Left lobe of liver (tissue), 2 donors: ENCODE measurements at places on chromosomes 12 and 14.

DNA sequence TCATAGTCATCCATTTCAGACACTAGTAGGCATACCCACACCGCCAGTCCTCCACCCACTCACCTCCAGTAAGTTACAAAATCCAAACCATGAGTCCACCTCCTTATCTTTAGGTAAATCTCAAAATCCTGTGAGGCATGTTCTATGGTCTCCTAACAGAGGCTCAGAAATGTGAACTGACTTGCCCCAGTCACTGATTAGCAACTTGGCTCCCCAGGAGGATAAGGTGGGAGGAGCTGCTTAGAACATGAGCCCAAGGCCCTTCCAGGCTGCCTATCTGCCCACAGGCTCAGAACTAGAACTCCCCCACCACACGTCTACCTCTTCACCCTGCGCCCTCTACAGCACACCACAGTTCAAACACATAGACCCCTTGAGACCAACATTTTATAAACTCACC lies 19.9 kb downstream of the SETD3 start:
- DNase-seq = no peak

- DNase-seq = no peak
These were observed 58.7 kb downstream of the CLIP1 start for GRCh38 chr12:122363782-122364181.

- no peak for DNase-seq
These were observed 822.3 kb downstream of the LRFN5 start for GRCh38 chr14:42428996-42429395.

DNA sequence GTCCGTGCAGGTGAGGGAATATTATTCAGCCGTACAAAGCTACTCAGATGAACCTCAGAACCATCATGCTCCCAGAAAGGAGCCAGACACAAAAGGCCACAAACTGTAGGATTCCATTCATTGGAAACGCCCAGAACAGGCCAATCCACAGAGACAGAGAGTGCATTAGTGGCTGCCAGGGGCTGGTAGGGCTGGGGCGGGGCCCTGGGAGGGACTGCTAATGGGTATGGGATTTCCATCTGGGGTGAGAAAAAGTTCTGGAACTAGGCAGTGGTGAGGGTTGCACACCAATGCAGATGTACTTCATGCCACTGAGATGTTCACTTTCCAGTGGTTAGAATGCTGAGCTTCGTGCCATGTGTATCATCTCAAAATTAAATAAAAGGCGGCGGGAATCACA lies 101.1 kb downstream of the RFLNA start:
- DNase-seq = no peak

DNA sequence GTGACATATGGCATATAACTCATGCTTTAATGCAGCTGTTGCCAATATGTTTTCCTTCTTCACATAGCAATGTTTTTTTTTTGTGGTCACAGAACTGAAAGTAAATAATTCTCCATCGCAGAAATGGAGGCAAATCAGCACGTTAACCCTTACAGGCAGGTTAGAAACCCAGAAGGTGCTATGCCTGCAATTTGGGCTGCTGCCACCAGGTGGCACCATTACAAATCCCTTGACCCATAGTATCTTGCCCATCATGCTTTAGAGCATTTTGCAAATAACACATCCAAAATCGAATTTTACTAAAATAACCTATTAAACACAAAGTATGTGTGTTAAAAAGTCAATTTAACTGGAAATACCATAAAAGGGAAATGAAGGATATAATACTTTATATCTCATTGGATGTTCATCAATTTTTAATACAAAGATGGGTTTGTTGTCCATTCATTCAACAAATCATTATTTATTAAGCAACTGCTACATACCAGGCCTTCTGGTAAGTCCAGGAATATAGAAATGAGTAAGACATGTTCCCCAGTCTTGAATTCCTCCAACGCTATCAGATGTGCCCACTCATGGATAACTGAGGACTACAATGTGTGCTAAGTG lies 340.1 kb downstream of the GLT1D1 start:
- DNase-seq = no peak

DNA sequence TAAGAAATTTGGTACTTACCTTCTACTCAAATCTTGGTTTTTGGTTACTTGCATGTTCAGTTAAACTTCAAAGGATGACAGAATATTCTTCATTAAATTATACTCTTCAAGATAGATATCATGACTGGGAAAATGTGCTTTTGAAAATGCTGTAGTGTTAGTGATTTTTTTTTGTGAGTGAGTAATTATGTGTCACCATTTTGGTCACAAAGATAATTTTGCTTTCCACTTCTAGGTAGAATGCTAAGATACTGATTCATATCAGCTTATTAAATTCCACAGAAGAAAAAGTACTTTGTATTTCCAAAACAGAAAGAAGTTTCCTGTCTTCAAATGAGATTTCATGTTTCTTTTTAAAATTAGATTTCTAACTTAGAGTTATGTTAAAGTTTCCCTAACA lies 61.2 kb downstream of the ATXN7L3B start:
- DNase-seq = no peak

DNA sequence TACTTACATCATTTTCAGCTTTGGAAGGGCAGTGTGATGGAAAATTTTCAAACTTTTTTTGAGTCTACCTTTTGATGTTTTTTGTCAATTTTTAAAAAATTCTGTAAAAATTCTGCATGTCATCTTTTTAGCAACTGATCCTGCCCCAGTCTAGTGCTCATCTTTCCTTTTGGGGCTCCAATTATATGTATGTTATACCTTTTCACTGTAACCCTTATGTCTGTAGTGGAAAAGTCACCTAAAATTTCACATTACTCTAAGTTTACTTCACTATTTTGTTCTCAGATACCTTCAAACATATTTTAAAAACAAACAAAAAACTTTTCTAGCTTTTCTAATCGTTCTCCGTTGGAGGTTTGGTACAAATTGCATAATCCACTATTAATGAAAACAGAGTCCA lies 32.5 kb upstream of the MYRFL start:
- no peak for DNase-seq

GRCh38 chr12:107337346-107338095 lies 244.2 kb upstream of the CRY1 start:
- DNase-seq = no peak

GRCh38 chr14:105854600-105855245 lies 328.3 kb downstream of the TMEM121 start:
- DNase-seq = no peak

DNA sequence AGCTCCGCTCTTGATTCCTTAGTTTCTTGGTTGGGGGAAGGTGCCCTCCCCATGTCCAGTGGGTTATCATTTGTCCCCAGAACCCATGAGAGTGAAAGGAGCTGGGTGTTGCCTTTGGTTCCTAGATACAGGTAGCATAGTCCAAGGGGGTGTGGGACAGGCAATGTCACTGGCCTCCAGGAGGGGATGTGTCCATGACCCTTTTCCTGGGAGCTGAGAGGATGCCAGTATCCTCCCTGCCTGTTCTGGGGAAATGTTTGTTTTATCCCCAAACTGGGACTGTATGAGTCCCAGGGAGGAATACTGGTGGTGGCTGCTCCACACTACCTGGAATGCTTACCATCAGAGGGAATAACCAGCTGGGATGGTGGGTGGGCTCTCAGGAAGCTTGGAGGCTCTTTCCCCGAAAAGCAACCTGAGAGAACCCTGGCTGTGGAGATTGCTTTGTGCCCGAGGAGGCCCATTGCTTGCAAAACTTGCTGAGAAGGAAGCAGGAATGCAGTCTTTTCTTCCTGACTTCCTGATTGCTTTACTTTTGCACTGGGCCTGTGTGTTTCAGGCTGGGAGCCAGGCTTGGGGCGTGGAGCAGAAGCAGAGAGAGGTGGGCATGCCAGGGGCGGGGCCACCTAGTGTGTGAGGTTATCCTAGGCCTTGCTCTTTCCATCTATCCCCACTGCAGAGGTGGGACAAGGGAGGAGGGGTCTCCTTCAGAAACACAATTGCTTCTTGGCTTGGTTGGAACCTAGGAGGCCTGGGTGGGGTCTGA lies 715 bp upstream of the SLC10A1 start:
- DNase-seq = peak; percentile 73

- no peak for DNase-seq
These were observed 64.6 kb downstream of the VRK1 start for GRCh38 chr14:96861568-96862310.

- DNase-seq = no peak
These were observed 65.6 kb upstream of the RMST start for GRCh38 chr12:97397008-97397407.

DNA sequence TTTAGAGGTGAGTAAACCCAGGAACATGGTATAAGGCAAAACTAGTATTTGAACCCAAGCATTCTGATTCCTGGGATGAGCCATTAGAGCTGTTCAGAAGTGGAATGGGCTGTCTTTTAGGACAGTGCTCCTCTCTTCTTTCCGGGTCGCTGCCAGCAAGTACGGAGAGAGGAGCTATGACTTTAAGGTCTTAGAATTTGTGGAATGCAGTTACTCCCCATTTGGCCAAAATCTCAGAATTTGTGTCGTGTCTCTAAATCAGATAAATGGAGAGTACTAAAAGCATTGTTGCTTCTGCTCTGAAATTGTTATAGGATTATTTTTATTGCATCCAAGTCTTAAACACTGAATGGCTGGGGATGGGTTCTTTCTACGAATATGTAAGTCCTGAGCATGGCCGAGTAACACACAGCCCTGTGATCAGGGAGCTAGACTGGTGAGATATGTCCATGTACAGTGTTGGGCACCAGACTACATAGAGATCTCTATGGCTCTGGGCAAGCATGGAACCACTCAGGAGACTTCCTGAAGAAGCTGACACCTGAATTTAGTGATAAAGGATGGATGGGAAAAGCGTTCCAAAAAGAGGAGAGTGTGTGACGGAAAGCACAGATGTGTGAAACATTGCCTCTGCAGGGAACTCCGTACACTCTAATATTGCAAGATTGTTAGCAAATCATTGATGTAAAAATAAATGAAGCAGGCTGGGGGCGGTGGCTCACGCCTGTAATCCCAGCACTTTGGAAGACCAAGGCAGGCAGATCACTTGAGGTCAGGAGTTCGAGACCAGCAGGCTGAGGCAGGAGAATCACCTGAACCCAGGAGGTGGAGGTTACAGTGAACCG lies 184.7 kb downstream of the SRGAP1 start:
- no peak for DNase-seq

- DNase-seq = no peak
These were observed 85.0 kb downstream of the LGR5 start for GRCh38 chr12:71524626-71525025.

DNA sequence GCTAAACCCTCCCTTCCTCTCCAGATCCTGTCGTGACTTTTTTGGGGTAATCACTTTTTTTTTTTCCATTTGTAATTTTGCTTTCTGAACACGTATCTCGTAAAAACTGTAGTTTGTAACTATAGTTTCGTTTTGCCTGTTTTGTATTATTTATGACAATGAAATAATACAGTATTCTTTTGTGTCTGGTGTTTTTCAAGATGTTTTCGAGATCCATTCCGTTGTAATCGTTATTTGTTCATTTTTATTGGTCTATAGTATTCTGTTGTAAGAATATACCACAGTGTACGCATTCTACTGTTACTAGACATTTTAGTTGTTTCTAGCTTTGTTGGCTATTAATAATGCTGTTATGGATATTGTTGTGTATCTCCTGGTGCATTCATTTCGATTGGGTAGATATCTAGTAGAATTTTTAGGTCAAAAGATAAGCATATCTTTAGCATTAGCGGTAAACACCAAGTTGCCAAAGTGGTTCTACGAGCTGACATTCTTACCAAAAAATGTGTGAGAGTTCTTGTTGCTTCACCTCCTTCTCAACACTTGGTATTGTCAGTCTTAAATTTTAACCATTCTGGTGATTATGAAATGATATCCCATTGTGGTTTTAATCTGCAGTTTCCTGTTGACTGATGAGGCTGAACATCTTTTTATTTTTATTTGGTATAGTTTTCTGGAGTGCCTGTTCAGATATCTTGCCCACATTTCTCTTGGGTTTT lies 92.3 kb upstream of the EVL start:
- DNase-seq = no peak
